MV-4-11 (cell line): ENCODE measurements at places on chromosomes 5 and 9.

DNA sequence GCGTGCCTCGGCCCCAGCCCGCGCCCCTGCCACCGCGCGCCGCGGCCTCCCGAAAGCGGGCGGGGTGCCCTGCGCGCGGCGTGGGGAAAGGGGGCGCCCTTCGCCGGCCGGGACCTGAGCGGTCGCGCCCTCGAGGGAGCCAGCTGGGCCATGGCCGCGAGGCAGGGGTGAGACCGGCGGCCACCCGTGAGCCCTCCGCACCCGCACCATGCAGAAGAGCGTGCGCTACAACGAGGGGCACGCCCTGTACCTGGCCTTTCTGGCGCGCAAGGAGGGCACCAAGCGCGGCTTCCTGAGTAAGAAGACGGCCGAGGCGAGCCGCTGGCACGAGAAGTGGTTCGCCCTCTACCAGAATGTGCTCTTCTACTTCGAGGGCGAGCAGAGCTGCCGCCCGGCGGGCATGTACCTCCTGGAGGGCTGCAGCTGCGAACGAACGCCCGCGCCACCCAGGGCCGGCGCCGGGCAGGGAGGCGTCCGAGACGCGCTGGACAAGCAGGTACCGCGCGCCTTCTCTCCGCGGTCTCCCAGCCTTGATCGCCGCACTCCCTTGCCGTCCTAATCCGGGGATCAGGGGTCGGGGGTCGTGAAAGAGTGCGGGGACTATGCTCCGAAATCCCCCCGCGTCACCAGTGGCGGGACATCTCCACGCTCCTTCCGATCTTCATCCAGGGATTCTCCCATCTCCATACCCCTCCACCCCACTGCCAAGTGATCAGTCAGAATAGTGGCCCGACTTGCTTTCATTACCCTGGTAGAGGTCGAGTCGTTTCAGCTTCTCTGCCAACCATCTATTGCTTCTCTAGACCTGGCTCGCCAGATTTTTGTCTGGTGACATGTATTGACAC lies 590 bp downstream of the RASGRF2 start:
- DNase-seq: no peak

- no peak for DNase-seq
Measured at GRCh38 chr5:57989378-57989777, 470.5 kb downstream of the PLK2 start.

DNA sequence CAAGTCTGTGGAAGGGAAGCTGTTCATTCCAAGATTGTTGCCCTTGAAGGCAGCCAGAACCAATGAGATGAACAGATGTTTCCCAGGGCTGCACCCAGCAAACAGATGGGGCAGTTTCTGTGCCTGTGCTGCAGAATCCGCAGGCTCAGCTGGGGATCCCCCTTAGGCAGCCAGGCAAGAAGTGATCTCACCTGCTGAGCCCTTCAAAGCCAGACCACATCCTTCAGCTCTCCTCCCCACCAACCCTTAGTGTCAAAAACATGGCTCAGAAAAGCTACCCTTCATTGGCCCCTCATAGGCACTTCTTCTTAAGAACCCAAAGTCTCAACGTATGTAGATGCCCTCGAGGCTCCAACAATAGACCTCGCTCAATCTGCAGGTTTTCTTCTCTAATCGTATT lies 626.7 kb downstream of the CCDC171 start:
- no peak for DNase-seq

GRCh38 chr9:92669890-92670708 lies at the start of gene IPPK:
TSS of gene IPPK (minus strand) at chr9:92670131. CDS start at chr9:92669988, 143 bp downstream.
- DNase-seq: peak; percentile 99

GRCh38 chr5:64506567-64507263 lies 900 bp downstream of the RGS7BP start:
- no peak for DNase-seq

DNA sequence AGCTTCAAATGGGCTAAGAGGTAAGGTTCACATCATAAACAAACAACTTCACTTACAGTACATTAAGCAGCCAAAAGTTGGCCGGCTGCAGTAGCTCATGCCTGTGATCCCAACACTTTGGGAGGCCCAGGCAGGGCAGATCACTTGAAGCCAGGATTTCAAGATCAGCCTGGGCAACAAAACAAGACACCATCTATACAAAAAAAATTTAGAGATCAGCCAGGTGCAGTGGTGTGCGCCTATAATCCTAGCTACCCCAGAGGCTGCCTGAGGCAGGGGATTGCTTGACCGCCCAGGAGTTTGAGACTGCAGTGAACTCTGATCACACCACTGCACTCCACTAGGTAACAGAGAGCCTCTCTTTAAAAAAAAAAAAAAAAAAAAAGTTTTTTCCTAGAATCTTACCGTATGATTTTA lies 16.9 kb downstream of the UBTD2 start:
- DNase-seq: no peak

GRCh38 chr5:126651013-126651577 lies 50.3 kb downstream of the PHAX start:
- DNase-seq: no peak

DNA sequence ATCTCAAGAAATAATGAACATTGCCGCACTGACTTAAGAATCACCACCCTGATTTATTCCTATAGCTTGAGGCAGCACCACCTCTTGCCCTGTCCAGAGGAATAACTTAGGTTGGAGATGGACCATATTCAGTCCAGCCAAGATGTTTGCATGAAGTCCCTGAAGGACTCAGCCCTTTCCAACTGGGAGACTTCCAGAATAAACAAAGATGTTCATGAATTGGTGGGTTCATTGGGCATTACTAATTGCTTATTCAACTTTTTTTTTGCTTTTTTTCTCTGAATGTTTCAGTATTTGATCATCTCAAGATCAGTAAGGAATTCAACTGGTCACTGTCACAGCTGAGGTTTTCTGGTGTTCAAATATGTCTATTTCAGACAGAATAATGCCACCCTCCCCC lies 470.6 kb downstream of the CCDC171 start:
- DNase-seq: no peak

GRCh38 chr9:130208600-130209347 lies 36.6 kb downstream of the NCS1 start:
- DNase-seq: no peak

DNA sequence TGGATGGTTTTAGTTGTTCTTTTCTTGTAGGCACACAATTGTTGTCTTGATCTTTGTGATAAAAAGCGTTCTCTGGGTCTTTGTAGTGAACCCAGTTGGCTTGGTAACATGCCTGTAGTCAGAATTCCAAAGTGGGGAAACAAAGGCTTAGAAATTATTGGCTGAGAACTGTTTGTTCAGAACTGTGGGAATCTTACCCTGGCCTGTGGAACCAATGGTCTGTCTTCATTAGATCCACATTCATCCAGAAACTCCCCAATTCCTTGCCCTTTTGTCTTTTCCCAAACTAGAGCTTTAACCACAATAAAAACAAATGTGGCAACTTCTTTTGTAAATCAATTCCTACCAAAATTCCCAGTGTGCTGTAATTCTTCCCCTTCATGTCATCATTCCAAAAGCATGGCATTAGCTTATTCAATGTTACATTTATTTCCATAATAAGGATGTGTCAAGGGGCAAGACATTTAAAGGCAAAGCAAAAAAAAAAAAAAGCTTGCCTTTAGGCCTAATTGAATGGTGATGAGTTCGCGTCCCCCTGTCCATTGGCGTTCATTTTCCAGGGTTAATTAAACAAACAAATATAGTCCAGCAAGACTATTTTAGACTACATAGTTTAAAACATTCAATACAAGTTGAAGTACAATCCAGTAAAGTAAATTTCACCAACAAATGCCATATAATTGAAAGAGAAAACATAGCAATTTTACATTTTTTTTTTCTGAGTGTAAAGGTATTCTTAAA lies 249.8 kb upstream of the ZNF608 start:
- DNase-seq: no peak

DNA sequence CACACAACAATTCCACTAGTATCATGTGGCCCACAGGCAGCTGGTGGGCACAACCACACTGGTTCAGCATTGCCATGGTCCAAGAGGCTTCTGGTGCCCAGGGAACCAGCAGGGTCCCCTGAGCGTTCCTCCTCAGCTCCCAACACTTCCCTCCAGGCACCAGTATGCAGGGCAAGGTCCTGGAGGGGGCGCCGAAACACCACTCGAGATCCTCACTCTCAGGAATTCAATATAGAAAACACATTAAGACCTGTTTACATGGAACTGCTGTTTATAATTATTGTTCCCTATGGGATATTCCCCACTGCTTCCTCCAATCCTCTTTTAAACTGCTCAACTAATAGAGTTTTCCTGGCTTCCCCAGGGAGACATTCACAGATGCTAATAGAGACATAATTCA lies 91.9 kb upstream of the GABRP start:
- DNase-seq: no peak

DNA sequence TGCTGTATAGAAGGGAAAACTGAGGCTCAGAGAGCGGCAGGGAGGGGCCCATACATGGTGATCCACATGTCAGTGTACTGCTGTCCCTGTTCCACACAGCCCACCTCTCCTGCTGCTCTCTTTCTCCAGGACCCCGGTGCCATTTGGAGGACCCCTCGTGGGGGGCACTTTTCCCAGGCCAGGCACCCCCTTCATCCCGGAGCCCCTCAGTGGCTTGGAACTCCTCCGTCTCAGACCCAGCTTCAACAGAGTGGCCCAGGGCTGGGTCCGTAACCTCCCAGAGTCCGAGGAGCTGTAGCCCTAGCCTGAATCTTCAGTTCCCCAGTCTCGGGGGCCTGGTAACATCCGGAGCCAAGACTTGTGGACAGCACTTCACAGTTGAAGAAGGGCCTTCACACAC lies 15.5 kb downstream of the MYOZ3 start:
- no peak for DNase-seq

GRCh38 chr5:68557162-68557936 lies 341.8 kb downstream of the PIK3R1 start:
- DNase-seq: no peak
